ENCODE measurements at places on chromosomes 1 and 21.

GRCh38 chr21:45872471-45872870 lies 109.1 kb upstream of the COL6A1 start:
- DNase-seq = no peak

GRCh38 chr1:227306689-227307088 lies 11.6 kb downstream of the CDC42BPA start:
- no peak for DNase-seq

DNA sequence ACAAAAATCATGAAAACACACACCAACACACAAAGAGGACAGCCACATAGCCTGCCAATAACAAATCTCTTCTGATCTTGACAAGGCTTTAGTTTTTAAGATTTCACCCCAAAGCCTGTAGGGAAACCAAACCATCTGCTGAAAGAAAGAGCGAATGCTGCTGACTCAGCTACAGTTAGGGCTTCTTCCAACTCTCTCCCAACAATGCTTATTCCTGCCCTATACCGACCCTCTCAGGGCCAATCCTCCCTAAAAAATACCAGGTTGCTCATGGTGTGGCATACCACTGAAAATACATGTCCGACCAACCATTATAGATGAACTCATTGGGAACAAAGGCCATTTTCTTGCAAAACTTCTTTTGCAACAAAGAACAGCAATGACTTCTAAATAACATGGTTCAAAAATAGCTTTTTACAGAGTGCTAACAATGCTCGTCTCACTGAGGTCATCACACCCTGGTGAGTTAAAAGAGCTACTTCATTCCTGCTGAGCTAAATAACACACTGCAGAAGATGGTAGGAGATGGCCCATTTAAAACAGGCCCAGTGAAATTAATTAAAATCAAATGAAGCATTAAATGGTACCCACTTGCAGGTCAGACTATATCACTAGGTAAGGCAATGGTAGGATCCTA lies 86.1 kb downstream of the KIAA0319L start:
- DNase-seq = no peak

DNA sequence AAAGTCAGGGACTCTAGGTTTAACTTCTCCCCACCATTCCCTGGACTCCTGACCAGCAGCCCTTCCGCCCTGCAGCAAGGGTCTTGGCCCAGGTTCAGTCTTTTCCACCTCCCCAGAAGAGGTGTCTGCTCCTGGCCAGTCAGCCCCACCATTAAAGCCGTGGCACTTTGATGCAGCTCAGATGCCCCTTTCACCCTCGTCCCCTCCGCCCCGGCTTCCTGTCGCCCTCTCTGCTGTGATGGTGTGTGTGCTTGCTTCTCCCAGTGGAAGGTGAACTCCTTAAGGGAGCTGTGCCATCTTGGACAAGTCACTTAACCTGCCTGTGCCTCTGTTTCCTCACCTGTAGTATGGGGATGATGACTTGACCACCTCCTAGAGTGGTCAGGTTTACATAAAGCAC lies 17.8 kb upstream of the TTC4 start:
- no peak for DNase-seq

DNA sequence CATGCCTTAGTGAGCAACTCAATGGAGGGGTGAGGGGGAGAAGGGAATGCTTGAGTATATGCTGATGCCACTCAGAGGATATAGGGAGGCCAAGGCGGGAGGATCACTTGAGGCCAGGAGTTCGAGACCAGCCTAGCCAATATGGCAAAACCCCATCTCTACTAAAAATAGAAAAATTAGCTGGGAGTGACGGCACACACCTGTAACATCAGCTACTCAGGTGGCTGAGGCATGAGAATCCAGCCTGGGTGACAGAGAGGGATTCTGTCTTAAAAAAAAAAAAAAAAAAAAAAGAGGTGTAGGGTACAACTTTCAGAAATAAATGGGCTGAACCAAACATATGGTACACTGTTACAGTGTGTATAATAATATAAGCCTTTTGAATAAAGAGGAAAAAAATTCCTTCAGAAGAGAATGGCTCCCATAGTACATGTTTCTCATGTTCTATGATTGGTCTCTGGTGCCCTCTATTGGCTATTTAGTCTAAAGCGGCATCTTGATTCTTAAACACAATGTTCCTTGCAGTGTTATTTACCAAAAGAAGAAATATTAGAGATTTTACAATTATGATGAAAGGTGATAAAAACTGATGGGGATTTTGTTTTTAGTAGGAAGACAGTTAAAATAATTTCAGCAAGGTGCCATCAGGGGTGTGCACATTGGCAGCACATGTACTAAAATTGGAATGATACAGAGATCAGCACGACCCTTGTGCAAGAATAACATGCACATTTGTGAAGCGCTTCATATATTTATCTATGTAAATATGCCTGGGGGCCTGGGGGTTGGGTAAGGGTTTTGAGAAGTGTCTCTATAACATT lies 109.8 kb downstream of the PATJ start:
- peak; percentile 80 for DNase-seq
